ENCODE measurements at places on chromosomes 13 and 19.

- DNase-seq, result peak; percentile 52
Observed at GRCh38 chr13:53782488-53782961, 753.9 kb downstream of the OLFM4 start.

DNA sequence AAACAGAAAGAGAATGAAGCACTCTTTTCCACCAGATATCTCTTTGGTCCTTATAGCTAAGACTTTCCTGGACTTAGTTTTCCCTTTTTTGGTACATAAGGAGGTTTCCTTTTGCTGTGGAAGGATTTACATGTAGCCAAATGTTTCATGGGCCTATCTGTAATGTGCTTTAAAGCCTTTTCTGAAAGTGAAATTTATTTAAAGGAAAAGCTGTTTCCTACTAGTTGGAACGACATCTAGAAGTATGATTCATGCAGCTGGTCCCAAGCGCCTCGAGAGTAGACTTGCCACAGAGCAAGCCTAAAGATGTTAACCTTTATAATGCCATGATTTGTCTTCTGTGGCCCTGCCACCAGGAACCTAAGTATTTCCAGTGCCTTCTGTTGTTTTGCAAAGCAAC is 390.3 kb downstream of the DLEU7 start:
- no peak for DNase-seq

DNA sequence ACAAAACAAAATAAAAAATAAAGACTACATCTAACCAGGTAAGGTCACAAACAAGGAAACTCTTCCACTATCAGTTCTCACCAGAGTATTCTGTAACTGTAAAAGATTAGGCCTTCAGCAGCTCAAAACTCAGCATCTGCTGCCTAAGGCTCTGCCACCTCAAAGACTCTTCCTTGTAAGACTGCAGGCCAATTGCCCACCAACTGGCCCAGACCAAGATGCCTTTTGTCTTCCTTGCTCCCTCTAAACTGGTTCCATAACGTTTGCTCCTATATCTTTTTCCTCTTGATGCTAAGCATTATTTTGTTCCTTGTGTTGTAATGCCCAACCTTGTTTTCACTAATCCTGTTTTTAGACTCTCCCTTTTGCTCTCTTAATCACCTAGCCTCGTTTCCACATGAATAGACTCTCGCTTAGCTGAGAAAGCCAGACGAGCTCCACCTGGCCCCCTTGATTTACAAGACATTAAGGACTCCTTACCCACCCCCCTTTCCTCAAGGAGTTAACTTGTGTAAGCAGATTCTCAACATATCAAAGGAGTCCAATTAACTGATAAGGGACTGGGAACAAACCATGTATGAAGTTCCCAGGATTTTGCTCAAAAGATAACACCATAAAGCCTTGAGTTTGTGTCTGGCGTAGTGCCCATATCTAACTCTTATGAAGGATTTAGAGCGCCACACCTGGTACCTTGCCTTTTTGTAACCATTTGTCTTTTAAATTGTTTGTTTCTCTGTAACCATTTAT is 1.5 kb downstream of the ZNF814 start:
- DNase-seq, result no peak

DNA sequence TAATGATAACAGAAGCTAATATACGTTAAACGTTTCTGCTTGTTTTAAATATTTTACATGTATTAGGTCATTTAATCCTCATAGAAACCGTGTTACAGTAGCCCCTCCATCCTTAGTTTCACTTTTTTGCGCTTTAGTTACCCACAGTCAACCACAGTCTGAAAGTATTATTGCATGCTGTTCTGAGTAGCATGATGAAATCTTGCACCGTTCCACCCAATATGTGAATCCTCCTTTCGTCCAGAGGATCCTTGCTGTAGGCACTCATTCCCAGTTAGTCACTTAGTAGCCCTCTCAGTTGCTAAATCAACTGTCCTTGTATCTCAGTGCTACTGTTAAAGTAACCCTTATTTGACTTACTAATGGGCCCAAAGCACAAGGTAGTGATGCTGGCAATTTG is 257.8 kb downstream of the ENOX1 start:
- DNase-seq, result no peak

DNA sequence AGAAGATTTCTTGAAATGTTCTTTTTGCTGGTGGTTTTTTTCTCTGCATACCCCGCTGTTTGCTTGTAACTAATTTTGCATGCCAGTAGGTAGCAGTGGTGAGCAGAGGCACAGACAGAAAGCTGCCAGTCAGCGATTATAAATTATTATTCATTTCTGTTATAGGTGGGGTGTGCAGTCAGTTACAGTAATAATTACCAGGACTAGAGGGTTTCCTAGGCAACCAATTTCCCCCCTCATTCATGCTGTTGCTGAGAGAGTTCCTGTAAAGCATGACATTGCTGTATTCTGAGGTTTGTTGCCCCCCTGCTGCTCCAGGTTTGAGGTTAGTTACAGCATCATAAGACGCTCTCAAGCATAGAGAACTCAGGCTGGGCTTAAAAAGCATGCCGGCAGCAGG is 104.5 kb downstream of the URI1 start:
- DNase-seq, result no peak

- DNase-seq, result no peak
Observed at GRCh38 chr19:28021259-28022185, 1191.4 kb downstream of the UQCRFS1 start.

GRCh38 chr13:65508745-65509144 is 1721.4 kb downstream of the PCDH9 start:
- no peak for DNase-seq

DNA sequence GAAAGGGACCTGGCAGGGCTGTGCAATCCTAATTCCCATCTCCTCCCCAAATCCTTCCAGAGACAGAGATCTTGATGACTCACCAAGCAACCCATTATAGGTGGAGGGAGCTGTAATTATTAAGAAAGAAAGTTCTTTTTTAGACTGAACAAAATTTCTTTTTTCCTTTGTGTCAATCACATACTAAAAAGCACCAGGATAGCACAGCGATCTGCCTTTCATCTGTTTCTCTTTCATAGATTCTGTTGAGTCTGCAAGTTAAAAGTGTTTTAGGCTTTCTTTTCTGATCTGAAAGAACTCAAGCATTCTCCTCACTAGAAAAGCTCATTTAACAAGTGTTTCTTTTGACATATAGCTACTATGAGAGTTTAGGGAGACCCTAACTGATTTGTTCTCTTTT is 222.8 kb downstream of the DCT start:
- no peak for DNase-seq

DNA sequence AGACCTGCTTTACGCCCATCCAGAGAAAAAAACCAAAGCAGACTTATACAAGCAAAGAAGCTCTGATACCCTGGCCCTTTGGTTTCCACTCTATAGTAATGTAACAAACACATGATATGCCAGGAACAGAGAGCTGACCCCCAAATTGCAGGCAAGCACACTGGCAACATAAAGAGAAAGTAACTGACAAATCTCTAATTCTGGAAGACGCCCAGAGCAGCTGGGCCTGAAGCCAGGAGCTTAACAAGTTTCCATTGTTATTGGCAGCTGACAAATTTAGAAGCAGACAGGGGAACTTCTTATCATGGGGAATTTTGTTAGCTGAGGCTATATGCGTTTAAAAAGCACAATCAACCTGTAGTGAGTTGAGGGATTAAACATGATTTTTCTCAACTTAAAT is 158.0 kb downstream of the DLEU7 start:
- no peak for DNase-seq

- DNase-seq, result no peak
Observed at GRCh38 chr13:31890946-31891345, 140.6 kb upstream of the FRY start.

DNA sequence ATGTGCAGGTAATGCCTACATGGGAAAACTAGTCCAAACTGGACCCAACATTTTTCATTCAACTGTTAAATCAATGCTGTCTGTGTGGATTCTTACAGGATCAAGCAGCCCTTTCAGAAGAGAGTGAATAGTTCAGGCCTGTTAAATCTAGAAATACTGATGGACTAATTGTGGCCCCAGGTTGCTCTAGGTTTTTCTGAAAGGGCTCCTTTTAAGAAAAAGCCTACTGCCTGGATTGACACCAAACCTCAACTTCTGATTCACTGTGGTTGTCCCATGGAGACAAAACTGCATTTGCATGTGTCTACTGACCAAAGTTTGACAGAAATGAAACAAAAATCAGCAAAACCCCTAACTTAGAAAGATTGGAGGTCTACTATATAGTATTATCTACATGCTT is 437.0 kb downstream of the KLF12 start:
- no peak for DNase-seq

- no peak for DNase-seq
Observed at GRCh38 chr19:12484011-12484370, 625 bp downstream of the ZNF709 start.

- DNase-seq, result no peak
Observed at GRCh38 chr13:114234266-114234644, 442 bp upstream of the CDC16 start.

GRCh38 chr13:28357911-28358433 is 137.0 kb downstream of the FLT1 start:
- DNase-seq, result no peak

DNA sequence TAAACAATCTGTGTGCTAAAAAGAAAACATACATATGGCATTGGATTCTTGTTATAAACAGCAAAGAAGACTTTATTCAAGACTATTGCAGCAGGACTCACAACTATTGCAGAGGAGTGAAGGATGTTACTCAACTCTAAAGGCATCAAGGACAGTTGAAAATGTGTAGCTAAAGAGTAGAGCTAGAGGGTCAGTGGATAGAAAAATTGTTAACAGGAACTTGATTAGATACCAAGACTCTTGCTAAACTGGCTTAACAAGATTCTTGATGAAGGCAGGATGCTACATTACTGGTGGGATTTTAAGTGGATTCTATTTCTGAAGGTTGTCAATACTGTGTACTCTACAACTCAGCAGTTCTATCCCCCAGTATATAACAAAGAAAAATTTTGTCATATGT is 1183.3 kb downstream of the SLITRK1 start:
- no peak for DNase-seq

- DNase-seq, result no peak
Observed at GRCh38 chr19:32438751-32439150, 33.2 kb downstream of the DPY19L3 start.

- no peak for DNase-seq
Observed at GRCh38 chr19:33366897-33367296, 6.6 kb upstream of the CEBPG start.

GRCh38 chr13:70249332-70250064 is 141.2 kb upstream of the KLHL1 start:
- no peak for DNase-seq

- DNase-seq, result peak; percentile 65
Observed at GRCh38 chr19:9847087-9847671, 12.1 kb downstream of the PIN1 start.

DNA sequence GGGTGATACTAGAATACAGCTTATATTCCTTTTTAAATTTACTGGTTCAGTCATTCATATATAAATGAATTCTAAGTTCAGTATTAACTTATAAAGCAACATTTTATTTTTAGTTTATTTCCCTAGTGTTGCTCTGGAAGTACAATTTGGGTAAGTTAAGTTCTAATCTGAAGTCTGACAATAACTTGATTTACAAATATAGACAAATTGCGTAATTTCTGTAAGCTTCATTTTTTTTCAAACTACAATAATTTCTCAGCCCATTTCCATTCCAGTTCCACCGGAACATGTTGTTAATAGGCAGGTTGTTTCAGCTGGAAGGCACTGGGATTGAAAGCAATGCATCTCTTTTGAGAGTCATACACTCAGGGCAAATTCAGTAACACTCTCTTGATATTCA is 2000.7 kb downstream of the OLFM4 start:
- DNase-seq, result no peak

DNA sequence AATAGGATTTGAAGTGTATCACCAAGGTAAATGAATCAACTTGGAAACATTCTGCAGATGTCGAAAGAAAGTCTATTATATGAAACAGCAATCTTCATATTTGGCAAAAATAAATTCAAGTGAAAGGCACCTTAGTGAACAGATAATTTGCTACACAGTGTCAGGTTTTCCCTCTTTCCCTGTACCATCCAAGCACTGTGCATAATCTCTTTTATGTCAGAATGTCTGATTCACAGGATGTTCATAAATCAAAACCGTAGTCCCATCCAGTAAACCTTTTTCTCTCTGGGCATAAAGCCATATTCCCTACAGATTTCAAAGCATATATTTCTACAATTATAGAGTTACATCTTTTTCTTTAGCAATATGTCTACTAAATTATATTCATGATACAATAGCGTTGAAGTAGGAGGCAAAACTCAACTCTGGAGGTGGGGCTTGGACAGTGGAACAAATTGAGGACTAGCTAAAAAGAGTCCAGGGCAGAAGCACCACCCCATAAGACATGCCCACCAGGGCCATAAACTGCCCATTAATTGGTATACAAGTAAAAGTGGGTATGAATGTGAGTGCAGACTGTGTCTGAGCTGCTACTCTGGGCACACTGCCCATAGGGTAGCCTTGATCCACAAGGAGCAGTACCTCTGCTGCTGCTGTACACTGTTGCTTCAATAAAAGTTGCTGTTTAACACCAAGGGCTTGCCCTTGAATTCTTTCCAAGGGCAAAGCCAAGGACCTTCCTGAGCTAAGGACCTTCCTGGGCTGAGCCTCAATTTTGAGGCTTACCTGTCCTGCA is 72.1 kb upstream of the MYCBP2 start:
- no peak for DNase-seq

DNA sequence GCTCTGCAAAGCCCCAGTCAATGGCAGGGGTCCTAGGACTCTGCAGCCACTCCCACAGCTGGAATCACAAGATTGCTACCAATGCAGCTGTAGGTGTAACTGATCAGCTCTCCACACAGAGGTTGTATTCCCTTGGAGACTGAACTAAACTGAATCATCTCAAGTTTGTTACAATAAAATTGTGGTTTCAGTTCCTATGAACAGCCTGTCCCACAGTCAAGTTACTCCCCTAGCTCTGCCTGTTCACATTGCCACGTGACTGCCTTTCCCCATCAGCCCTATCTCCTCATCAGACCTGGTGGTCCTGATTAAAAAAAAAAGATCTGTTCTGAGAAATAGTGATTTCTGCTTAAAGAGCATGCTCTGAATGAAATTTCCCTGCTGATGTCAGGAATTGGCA is 287.9 kb upstream of the NBEA start:
- DNase-seq, result no peak

GRCh38 chr19:3319643-3320353 is 46.6 kb upstream of the NFIC start:
- DNase-seq, result no peak

- no peak for DNase-seq
Observed at GRCh38 chr19:342801-343421, 1.7 kb downstream of the MIER2 start.

DNA sequence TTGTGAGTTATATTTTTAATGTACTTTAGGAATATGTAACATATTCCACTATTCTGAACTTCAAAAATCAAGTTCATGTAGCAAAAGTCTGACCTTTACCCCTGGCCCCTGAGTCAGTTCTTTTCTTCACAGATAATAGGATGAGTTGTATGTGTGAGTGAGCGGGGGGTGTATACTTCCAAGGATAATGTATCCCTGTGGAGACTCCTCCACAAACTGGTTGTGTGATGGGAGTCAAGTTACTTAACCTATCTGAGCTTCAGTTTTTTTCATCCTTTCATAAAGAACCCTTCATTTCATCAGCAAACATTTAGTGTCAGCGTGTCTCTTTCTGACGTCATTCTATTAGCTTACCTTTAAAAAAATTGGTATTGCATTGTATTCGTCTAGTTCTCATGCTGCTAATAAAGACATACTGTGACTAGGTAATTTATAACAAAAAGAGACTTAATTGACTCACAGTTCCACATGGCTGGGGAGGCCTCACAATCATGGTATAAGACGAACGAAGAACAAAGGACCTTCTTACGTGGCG is 288.1 kb upstream of the GPC6 start:
- DNase-seq, result no peak
